Chondrocyte (in vitro differentiated cells): ENCODE measurements at places on chromosomes 5 and 9. TPM values are rescaled to one million over a fixed set of nuclear protein-coding genes. Genes with fewer than 3 reads are reported as not detected.

Gene PLCXD3
- total RNA-seq = not detected in 3 replicates

GRCh38 chr5:170416526-170416925 lies 27.4 kb upstream of the KCNMB1 start:
- peaks cover 2% of the 10 kb centered on the region for H3K4me1 ChIP-seq
- H3K27me3 ChIP-seq = peaks cover 20% of the 10 kb centered on the region
- no peak for DNase-seq

GRCh38 chr5:174101195-174101730 lies 55.8 kb downstream of the NSG2 start:
- no peak for DNase-seq
- no peak overlapping the region for H3K27ac ChIP-seq
- no peak overlapping the region for H3K4me3 ChIP-seq
- H3K27me3 ChIP-seq = peaks cover 6% of the 10 kb centered on the region
- H3K36me3 ChIP-seq = no peaks in the 10 kb centered on the region
- no peaks in the 10 kb centered on the region for H3K4me1 ChIP-seq

- no peaks in the 10 kb centered on the region for H3K36me3 ChIP-seq
- no peak for DNase-seq
- no peaks in the 10 kb centered on the region for H3K27me3 ChIP-seq
- no peak overlapping the region for H3K4me3 ChIP-seq
These were observed 485.3 kb downstream of the CDH9 start for GRCh38 chr5:26553079-26553478.

Gene PKD2L2
- not detected in 3 replicates for total RNA-seq

Gene NR4A3
- total RNA-seq = 0.34 to 1.3 TPM (median 1.2 TPM) in 3 replicates

GRCh38 chr9:123265833-123266232 lies 2.6 kb downstream of the STRBP start:
- H3K4me1 ChIP-seq = peaks cover 11% of the 10 kb centered on the region
- no peak overlapping the region for H3K4me3 ChIP-seq
- H3K27ac ChIP-seq = no peak overlapping the region
- DNase-seq = no peak
- H3K36me3 ChIP-seq = no peaks in the 10 kb centered on the region

Gene SPINK13
- total RNA-seq = not detected in 3 replicates

DNA sequence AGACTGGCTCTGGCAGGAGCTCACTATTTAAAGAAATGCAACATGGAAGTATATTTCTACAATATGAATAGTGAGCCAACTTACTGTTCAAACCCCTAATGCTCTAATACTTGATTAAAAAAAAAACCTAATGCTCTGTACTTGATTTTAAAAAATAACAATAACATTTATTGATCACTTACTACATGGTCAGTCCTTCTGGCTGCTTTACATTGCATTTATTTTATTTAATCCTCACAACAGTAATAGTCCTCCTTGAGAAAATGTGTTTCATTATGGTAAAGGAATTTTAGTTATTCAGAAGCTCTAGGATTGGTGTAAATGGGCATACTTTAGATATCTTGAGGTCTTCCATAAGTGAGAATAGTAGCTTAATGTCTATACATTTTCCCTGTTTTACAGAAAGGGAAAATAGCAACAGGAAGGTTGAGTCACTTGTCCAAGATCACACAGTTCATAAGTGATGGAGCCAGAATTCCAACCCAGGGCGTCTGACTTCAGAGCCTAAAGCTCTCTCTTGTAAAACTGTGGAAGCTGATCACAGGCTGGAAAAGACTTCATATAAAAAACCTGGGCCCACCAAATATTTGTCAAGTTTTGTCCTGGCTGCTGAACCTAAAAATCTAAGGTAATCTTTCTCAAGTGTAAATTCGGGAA lies 1.0 kb downstream of the STARD4 start:
- peak overlapping the region; percentile 96 for H3K27ac ChIP-seq
- H3K27me3 ChIP-seq = no peaks in the 10 kb centered on the region
- peaks cover 63% of the 10 kb centered on the region for H3K4me1 ChIP-seq
- H3K4me3 ChIP-seq = peak overlapping the region; percentile 89

- peak; percentile 34 for DNase-seq
- peaks cover 27% of the 10 kb centered on the region for H3K4me1 ChIP-seq
- peak overlapping the region; percentile 93 for H3K27ac ChIP-seq
These were observed 1.0 kb downstream of the SET start for GRCh38 chr9:128689820-128690683.

- peak; percentile 71 for DNase-seq
- no peak overlapping the region for H3K4me3 ChIP-seq
- H3K27ac ChIP-seq = no peak overlapping the region
- peaks cover 5% of the 10 kb centered on the region for H3K4me1 ChIP-seq
- no peaks in the 10 kb centered on the region for H3K36me3 ChIP-seq
These were observed 67.2 kb upstream of the IER5L start for GRCh38 chr9:129245276-129245675.

GRCh38 chr5:108481355-108481931 lies 99.5 kb upstream of the FBXL17 start:
- H3K27ac ChIP-seq = no peak overlapping the region
- H3K36me3 ChIP-seq = peaks cover 2% of the 10 kb centered on the region
- no peak for DNase-seq
- H3K4me3 ChIP-seq = no peak overlapping the region
- no peaks in the 10 kb centered on the region for H3K27me3 ChIP-seq
- H3K4me1 ChIP-seq = peaks cover 5% of the 10 kb centered on the region

DNA sequence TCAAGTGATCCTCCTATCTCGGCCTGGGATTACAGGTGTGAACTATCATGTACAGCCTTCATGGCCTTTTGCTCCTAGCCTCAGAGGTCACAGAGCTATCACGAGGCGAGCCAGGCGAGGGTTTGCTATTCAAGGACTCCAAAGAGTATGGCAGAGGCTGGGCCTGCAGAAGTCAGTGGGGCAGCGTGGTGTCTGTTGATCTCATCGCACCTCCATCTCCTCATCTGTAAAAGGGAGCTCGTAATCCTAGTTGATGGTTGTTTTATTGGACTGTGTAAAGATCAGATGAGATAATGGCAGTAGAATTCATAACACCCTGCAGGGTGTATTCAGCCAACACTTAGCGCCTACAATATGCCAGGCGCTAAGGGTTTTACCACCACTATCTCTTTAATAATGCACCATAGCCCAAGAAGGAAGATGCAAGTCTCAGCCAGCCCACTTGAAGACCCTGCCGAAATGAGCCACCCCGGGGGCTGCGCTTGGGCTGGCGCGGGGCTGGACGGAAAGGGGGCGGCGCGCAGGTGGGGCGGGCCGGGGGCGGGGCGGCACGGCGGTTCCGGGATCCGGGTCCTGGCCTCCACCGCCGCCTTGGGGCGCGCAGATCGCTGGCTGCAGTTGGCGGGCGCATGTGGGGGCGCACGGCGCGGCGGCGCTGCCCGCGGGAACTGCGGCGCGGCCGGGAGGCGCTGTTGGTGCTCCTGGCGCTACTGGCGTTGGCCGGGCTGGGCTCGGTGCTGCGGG lies at the start of gene GALNT12:
Gene GALNT12 (plus strand): TSS at position 601 of the 744 bp plus-strand sequence. CDS start 29 bp downstream, at position 630.
- H3K27ac ChIP-seq = no peak within 1 kb of the TSS
- peak within 1 kb of the TSS; percentile 68 for H3K4me3 ChIP-seq
- peaks cover 46% of the 10 kb centered on the region for H3K27me3 ChIP-seq
- H3K36me3 ChIP-seq = no peaks in the 10 kb centered on the region
- no peak for DNase-seq
- H3K4me1 ChIP-seq = peaks cover 11% of the 10 kb centered on the region

GRCh38 chr5:146345578-146346366 lies 7.1 kb downstream of the POU4F3 start:
- H3K27me3 ChIP-seq = peaks cover 77% of the 10 kb centered on the region
- H3K4me1 ChIP-seq = peaks cover 14% of the 10 kb centered on the region
- H3K36me3 ChIP-seq = no peaks in the 10 kb centered on the region

Gene TYRP1
- total RNA-seq = 0.10 to 0.28 TPM in 2 of 3 replicates, not detected in the other

Gene CCDC112
- total RNA-seq = 6.6 to 10.1 TPM (median 9.2 TPM) in 3 replicates

Gene KCNIP1
- total RNA-seq = 7.7 to 12.0 TPM (median 8.7 TPM) in 3 replicates

Gene CHSY3
- 18.1 to 44.6 TPM (median 19.7 TPM) in 3 replicates for total RNA-seq

DNA sequence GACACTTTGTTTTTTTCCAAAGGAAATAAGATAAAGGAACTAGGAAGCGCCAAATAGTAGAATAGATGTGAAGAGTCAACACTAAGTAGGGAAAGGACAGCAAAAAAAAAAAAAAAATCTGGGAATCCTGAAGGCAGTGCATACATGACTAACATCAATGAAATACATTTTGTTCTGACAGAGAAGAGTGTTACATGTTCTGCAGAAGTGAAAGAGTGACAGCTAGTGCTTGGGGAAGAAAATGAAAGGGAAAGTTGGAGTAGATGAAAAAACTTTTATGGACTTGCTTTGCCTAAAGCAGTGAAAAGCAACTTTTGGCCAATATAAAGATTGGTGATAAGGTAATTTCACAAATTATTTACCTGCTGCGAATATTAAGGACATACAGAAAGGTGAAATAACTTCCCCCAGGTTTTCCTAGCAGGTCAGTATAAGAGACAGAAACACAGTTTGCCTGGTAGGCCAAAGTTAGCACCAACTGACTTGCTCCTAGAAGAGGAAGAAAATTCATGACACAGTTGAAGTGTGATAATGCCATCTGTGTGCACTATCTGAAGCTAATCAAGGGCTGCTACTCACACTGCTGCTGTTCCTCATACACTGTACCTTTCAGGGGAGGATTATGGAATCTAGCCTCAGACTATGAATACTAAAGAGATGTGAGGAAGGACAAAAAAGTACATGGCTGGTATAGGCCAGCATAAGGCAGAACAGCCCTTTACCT lies 38.6 kb downstream of the RANBP6 start:
- H3K4me3 ChIP-seq = no peak overlapping the region
- no peaks in the 10 kb centered on the region for H3K27me3 ChIP-seq
- peaks cover 19% of the 10 kb centered on the region for H3K4me1 ChIP-seq
- no peak for DNase-seq
- peaks cover 17% of the 10 kb centered on the region for H3K36me3 ChIP-seq

Gene SLC25A25
- 10.6 to 17.6 TPM (median 15.8 TPM) in 3 replicates for total RNA-seq

Gene SAXO1
- 0.17 TPM in 1 of 3 replicates, not detected in the others for total RNA-seq

Gene IL33
- not detected in 3 replicates for total RNA-seq

Gene ANXA2R
- total RNA-seq = 1.2 to 3.5 TPM (median 1.7 TPM) in 3 replicates

GRCh38 chr5:181053488-181054121 lies 13.5 kb downstream of the BTNL9 start:
- no peak for DNase-seq
- peak overlapping the region; percentile 59 for H3K4me3 ChIP-seq
- peaks cover 80% of the 10 kb centered on the region for H3K27me3 ChIP-seq

Gene MEF2C
- total RNA-seq = 25.4 to 35.7 TPM (median 29.6 TPM) in 3 replicates

DNA sequence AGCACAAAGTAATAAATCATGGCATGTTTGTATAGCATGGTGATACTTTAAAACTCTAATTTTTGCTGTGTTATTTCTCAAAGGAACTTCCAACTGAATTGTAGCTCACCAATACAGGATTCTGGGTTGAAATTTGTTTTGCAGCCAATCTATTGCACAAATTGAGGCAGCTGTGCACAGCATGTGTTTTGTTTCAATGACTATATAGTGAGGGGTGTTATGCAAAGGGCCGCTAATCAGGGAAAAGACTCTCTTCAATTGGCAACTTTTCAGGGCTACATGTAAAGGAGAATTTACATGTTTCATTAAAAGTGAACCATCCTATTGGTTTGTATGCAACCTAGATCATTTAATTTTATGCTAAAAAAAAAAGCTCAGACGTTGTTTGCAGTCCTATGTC lies 44.6 kb downstream of the PLPPR1 start:
- peaks cover 10% of the 10 kb centered on the region for H3K27me3 ChIP-seq
- no peaks in the 10 kb centered on the region for H3K36me3 ChIP-seq
- no peaks in the 10 kb centered on the region for H3K4me1 ChIP-seq
- DNase-seq = no peak

DNA sequence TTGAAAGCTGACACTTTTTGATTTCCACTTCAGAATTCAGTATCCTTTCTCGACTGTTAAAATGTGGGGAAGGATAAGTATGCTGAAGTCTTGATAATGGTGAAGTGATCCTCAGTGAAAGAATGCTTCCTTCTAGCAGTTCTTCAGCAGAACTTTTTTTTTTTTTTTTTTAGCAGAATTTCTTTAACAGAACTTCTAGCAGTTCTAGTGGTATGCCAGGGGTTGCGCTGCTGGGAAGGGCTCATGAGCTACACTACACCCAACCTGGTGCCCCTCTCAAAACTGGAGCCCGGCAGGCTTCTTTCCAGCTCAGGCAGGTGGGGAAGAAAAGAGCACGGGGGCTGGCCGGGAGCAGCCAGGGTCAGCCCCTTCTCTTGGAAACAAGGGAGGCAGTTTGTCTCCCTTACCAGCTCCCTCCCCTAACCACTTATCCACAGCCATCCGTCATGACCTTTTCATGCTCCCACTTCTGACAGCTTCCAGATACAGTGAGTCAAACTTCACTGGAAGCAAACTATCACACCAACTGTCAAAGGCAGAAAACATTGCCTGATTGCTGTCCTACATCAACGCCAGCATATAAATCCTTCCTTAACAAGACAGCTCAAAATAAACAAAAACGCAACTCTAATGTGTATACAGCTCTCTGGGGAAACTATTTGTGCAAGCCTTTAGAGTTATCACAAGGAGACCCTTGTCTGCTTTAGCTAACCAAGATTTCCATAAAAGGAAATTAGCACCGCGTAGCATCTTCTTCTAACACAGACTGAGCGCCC lies 211.5 kb downstream of the GAPVD1 start:
- peak overlapping the region; percentile 52 for H3K27ac ChIP-seq
- no peak for DNase-seq
- H3K4me1 ChIP-seq = peaks cover 48% of the 10 kb centered on the region
- H3K4me3 ChIP-seq = no peak overlapping the region
- H3K27me3 ChIP-seq = no peaks in the 10 kb centered on the region
- peaks cover 9% of the 10 kb centered on the region for H3K36me3 ChIP-seq
